NCI-H2081 (cell line): ENCODE measurements at places on chromosomes 11 and 22.

- DNase-seq = no peak
These were observed 34.4 kb upstream of the SMTN start for GRCh38 chr22:31046539-31047226.

DNA sequence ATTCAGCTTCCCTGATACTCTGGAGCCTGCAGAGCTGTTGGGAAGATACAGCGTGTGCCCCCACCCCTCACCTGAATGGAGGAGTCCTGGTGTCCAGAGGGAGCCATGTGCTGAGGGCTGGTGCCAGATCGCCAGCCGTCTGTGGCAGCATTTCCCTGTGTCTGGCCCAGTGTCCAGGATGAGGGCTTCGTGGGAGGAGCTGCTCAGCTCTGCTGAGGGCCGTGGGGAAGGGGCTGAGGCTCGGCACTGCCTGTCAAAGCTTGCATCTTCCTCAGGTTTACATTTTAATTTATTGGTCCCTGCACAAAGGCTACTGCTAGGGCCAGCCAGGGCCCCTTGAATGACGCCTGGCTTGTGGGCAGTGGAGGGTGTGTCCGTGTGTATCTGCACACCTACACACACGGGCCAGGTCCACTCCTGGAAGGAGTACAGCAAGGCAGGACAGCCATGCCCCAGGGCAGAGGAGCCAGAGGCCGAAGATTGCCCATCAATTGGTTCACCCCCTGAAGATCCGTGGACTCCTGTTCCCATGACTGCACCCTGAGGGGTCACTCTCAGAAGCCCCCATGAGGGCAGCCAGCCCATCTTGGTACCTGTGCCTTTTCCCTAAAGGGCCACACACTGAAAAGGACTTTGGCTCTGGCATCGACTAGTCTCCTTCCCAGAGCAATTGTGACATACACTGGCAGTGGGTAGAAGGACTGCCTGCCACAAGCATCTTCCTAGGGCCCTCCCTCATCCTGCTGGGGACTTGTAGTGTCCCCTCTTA, 107.7 kb upstream of the PARVA start:
- no peak for DNase-seq

GRCh38 chr11:62372871-62373270, 35.6 kb downstream of the ASRGL1 start:
- DNase-seq = no peak

- DNase-seq = no peak
These were observed 191.7 kb downstream of the DSCAML1 start for GRCh38 chr11:117605331-117605730.

DNA sequence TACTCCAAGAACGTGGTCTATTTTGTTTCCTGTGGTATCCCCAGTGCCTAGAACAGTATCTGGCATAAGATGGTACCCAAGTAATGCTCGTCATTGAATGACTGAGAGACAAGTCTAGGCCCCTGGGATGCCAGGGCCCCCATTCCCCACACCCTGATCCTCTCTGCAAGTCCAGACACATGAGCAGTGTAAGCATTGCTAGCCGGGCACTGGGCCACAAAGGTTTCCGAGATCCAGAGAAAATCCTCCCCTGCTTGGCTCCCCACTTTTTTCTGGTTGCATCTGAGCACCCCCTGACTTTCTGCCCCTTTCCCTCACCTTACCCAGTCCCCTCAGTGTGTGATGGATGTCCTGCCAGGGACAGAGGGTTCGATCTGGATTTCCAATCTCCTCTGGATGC, 160.1 kb upstream of the NECTIN1 start:
- DNase-seq = no peak

- no peak for DNase-seq
These were observed 122.0 kb downstream of the SLC17A6 start for GRCh38 chr11:22460181-22460580.
